ENCODE measurements at places on chromosomes 12 and 14.

- H3K4me1 ChIP-seq = peaks cover 7% of the 10 kb centered on the region
- H3K36me3 ChIP-seq = no peaks in the 10 kb centered on the region
- H3K27me3 ChIP-seq = peaks cover 3% of the 10 kb centered on the region
- H3K27ac ChIP-seq = no peak overlapping the region
Measured at GRCh38 chr12:26319511-26319910, 124.1 kb downstream of the SSPN start.

DNA sequence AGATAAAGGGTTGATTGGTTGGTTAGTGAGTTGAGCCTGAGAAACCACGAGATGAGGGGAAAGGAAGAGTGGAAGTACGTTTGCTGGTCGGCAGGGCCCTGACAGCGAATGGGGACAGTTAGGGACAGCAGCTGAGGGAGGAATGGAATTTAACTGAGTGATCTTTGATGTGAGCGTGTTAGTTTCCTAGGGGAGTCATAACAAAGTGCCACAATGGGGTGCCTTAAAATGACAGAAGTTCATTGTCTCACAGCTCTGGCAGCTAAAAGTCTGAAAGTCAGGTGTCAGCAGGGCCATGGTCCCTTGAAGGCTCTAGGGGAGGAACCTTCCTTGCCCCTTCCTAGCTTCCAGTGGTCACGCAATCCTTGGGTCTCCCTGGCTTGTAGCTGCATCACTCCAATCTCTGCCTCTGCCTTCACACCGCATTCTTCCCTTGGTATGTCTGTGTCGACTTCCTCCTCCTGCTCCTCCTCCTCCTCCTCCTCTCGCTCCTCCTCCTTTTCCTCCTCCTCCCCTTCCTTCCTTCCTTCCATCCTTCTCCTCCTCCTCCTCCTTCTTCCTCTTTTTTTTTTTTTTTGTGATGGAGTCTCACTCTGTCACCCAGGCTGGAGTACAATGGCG, 26.0 kb upstream of the RIN3 start:
- H3K36me3 ChIP-seq = no peaks in the 10 kb centered on the region
- H3K4me3 ChIP-seq = no peak overlapping the region
- no peak overlapping the region for H3K27ac ChIP-seq
- H3K4me1 ChIP-seq = no peaks in the 10 kb centered on the region
- no peak for DNase-seq

DNA sequence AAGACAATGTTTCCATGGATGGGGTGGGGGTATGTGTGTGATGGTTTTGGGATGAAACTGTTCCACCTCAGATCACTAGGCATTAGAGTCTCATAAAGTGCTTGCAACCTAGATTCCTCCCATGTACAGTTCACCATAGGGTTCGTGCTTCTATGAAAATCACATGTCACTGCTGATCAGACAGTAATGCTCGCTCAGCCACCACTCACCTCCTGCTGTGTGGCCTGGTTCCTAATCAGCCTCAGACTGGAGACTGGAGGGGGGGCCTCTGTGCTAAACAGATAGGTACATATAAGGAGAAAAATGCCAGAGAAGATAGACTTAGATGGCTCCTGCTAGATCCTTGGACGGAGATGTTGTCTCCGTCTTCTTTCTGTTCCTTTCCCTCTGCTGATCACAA, 1296.9 kb upstream of the SEL1L start:
- no peaks in the 10 kb centered on the region for H3K36me3 ChIP-seq
- no peaks in the 10 kb centered on the region for H3K4me1 ChIP-seq
- no peak overlapping the region for H3K27ac ChIP-seq
- no peak overlapping the region for H3K4me3 ChIP-seq
- no peaks in the 10 kb centered on the region for H3K27me3 ChIP-seq
- DNase-seq = no peak

- H3K4me1 ChIP-seq = peaks cover 12% of the 10 kb centered on the region
- peaks cover 6% of the 10 kb centered on the region for H3K36me3 ChIP-seq
- no peak overlapping the region for H3K27ac ChIP-seq
- no peak for DNase-seq
- peaks cover 10% of the 10 kb centered on the region for H3K27me3 ChIP-seq
Measured at GRCh38 chr14:72643317-72643801, 250.5 kb downstream of the DPF3 start.

DNA sequence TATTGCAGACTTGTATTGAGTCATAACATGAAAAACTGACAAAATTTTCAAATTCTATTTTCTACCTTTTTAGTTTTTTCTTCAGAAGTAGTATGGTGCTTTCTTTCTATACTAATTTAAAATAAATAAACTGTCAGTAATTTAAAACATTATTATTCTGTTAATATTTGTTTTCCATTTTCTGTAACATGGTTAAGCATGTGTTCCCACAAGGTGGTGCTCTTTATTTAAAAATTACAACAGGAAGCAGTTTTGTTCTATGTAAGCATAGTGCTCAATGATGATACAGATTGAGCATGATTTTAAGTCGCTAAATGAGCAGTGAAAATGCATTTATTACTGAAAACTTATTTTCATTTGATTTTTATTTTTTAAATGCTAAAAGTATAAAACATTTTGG, 114.6 kb downstream of the PPFIA2 start:
- H3K27ac ChIP-seq = no peak overlapping the region
- H3K4me1 ChIP-seq = no peaks in the 10 kb centered on the region
- no peaks in the 10 kb centered on the region for H3K36me3 ChIP-seq
- no peak overlapping the region for H3K4me3 ChIP-seq

GRCh38 chr14:99803106-99803775, 10.0 kb downstream of the EML1 start:
- DNase-seq = no peak
- H3K4me3 ChIP-seq = no peak overlapping the region
- no peak overlapping the region for H3K27ac ChIP-seq
- no peaks in the 10 kb centered on the region for H3K4me1 ChIP-seq
- H3K27me3 ChIP-seq = peaks cover 32% of the 10 kb centered on the region

- no peak for DNase-seq
- no peaks in the 10 kb centered on the region for H3K4me1 ChIP-seq
- H3K36me3 ChIP-seq = peaks cover 25% of the 10 kb centered on the region
- no peaks in the 10 kb centered on the region for H3K27me3 ChIP-seq
Measured at GRCh38 chr12:50678650-50679365, 85.1 kb upstream of the ATF1 start.

- H3K27ac ChIP-seq = no peak overlapping the region
- no peaks in the 10 kb centered on the region for H3K4me1 ChIP-seq
- H3K27me3 ChIP-seq = peaks cover 14% of the 10 kb centered on the region
- DNase-seq = no peak
Measured at GRCh38 chr12:19737019-19737418, 297.7 kb downstream of the AEBP2 start.

All from activated T-helper 1 cell treated with anti-CD3 and anti-CD28 coated beads, Interleukin-12 subunit alpha, Interleukin-12 subunit beta, Interleukin-2, Interleukin-4 antibody, amounts not matched to agents 30 ng/mL and 10 ng/mL and 1 ng/mL, durations not matched to agents 14 hours and 24 hours and 36 hours (primary cell).